Activated T-cell treated with anti-CD3 and anti-CD28 coated beads for 48 hours (primary cell): ENCODE measurements at places on chromosomes 6 and 20.

DNA sequence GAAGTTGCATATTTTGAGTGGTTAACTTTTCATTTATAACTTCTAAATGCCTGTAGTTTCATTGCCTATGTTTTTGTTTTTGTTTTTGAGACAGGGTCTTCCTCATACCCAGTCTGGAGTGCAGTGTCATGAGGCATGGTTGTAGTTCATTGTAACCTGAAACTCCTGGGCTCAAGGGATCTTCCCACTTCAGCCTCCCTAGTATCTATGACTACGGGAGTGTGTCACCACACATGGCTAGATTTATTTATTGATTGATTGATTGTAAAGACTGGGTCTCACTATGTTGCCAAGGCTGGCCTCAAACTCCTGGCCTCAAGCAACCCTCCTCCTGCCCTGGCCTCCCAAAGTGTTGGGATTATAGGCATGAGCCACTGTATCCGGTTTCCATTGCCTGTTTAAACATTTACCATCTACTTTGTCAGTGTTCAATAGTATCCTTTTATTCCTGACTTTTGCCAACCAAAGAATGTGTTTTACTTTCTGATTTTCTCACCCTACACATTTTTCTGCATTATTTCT is 144.6 kb downstream of the CDKAL1 start:
- DNase-seq = no peak

GRCh38 chr6:123017104-123017682 is 21.2 kb downstream of the CLVS2 start:
- no peak for DNase-seq

DNA sequence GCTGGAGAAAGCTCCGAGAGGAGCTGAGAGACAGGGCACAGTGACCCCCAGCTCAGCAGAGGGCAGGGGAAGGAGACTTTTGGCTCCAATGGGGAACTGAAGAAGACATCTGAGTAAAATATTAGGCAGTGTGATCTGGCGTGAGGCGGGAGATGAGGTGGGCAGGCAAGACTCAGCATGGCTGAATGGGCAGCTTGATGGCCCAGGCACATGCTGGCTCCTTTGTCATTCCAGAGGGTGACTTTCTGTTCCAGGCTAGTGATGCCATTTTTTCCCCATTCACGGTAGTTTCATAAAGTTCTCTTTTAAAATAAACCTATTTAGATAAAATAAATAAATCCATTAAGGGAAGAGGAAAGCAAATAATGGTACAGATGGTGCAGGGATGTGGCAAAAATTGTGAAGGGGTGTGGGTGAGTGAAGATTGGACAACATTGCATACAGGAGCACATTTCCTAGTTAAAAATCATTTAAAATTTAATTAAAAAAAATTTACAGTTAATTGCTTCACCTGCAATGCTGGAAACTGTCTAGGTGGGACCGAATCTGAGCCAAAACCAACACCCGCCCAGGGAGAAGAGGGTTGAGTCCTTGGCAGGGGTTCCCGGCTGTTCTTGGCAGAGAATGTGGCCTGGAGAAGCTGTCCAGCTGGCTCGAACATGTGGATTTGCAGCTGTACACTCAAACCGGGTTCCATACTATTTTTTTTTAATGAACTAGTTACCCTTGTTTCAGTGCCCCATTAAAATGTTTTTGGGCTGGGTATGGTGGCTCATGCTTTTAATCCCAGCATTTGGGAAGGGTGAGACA is 41.7 kb upstream of the PRELID3B start:
- no peak for DNase-seq

DNA sequence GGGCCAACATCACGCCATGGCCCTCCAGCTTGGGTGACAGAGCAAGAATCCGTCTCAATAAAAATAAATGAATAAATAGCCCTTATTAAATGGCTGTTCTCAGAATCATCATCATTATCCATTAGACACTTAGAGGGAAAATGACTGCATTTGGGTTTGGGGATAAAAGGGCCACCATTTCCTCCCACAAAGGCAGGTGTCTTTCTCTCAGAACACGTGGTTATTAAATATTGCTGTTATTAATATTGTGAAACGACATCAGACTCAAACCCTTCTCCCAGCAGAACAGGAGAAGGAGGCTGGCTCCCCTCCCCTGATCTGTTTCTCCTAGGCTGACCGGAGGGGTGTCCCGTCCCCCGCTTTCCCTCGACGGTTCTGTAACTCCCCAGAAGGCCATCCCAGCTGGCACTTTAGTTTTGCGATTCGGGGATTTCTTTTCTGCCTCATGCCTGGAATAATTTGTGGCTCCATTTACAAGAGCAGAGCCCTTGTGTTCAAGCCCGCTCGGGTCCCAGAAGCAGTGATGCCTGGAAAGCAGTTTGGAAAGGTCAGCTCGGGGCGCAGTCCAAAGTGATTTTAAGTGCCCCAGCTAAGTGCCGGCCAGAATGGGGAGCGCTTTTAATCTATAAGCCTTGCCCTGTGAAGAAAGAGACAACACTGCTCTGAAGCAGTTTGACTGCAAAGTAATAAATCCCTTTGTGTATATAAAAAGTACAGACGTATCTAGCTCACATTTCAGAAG is 41.9 kb downstream of the EYA2 start:
- DNase-seq = no peak

DNA sequence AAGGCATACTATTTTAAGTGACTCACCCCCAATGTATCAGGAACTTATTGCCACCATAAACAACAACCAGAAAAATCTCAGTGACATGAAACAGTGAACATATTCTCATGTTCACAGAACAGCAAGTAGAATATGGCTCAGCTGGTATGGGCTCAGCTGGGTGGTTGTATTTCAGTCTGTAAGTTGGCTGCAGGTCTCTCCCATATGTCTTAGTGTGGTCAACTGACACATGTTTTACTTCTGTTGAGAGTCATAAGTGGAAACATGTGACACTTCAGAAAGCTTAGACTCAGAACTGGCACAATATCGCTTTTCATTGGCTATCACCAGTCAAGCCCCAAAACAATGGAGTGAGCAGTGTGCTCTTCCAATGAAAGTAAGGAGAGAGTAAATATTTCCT is 574.1 kb downstream of the HAO1 start:
- DNase-seq = no peak
